ENCODE measurements at places on chromosomes 6 and 20.
A peak's percentile ranks its signal among the peaks of the same experiment; 100 is the strongest.

DNA sequence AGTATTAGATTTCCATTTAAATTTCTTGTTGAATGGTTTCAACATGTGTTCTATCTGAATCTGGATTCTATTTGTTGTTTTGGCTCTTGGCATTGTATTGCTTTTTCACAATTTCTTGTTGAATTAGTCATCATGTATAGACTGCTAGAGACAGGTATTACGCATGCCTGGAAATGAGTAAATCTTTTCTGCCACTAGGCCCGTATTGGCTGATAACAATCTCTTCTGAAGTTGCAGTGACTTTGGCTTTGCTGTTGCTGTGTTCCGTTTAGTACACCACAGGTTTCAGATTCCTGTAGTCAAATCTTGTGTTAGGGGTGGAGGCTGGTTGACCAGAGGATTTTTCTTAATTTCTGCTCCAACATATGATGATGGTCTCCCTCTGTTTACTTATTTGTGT lies 1339.4 kb downstream of the GRIK2 start:
- no peak for DNase-seq

- DNase-seq = peak; percentile 27
Measured at GRCh38 chr6:52155791-52156576, 30.2 kb upstream of the IL17A start.

GRCh38 chr6:112752305-112752704 lies 405.2 kb downstream of the RFPL4B start:
- no peak for DNase-seq

DNA sequence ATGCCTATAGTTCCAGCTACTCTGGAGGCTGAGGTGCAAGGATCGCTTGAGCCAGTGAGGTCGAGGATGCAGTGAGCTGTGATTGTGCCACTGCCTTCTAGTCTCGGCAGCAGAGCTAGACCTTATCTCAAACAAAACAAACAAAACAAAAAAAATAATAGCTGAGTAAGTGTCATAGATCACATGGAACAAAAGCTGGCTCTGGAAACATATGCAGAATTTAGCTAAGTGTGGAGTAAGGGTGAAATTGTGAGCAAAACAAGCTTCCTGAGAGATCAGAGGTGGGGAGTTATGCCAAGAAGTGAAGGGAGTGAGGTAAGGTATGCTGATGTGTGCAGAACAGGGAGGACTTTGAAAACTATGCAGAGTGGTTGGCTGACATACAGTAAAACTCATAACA lies 18.7 kb downstream of the SGK1 start:
- no peak for DNase-seq

DNA sequence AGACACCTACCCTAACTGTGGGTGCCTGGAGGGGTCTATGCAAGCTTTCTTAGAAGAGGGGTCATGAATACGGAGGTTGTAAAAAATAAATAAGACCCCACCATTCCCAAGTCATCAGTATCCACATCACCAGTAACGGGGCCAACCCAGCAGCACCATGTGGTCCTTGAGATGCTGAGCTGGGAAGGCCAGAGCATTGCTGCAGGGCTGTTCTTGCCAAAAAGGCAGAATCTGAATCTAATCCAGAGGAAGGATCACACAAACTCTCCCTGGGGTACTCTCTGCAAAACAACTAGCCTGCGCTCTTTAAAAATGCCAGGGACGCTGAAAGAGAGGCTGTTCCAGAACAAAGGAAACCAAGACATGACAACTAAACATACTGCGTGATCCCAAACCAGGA lies 43.2 kb downstream of the SSR1 start:
- DNase-seq = no peak
